ENCODE measurements at places on chromosomes 2 and 18. TPM values are rescaled to one million over a fixed set of nuclear protein-coding genes. Genes with fewer than 3 reads are reported as not detected.

Gene KCNK3
- total RNA-seq, result 0.91 TPM

Gene NYAP2
- 1.4 TPM for total RNA-seq

DNA sequence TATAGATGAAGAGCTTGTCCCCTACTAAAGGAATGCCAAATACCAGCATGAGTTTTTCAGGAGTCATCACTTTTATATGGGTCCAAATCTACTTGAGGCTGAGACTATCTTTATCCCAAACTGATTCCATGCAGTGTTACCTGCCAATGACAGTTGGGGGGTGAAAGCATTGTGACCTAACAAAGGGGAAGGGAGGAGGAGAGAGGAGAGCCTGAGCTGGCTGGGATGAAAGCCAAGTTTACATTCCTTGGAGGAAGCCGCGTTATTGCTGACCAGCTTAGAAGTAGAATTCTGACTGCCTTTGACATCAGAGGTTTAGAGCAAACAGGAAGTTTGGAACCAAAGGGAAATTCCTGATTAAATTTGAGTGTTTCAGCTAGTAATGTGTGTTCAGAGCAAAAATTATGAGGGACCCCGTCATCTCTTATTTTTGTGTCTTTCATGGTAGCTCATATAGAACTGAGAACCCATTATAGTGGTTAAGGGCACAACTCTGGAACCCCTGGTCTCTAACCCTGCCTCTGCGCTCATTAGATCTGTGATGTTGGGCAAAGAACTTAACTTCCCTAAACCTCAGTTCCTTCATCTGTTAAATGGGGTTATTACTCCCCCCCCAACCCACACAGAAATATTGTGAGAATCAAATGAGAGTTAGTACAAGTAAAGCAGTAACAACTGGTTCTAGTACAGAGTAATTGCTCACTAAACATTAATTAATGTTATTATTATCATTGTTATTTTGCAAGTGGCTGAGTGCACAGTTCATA lies 199.3 kb upstream of the EPAS1 start:
- DNase-seq, result peak; percentile 34
- H3K27ac ChIP-seq, result peak overlapping the region; percentile 48
- no peaks in the 10 kb centered on the region for H3K36me3 ChIP-seq
- peaks cover 8% of the 10 kb centered on the region for H3K4me1 ChIP-seq

GRCh38 chr18:11726556-11726955 lies 37.5 kb downstream of the GNAL start:
- DNase-seq, result no peak
- H3K4me1 ChIP-seq, result no peaks in the 10 kb centered on the region
- H3K36me3 ChIP-seq, result no peaks in the 10 kb centered on the region
- H3K27me3 ChIP-seq, result no peaks in the 10 kb centered on the region
- no peak overlapping the region for H3K4me3 ChIP-seq
- no peak overlapping the region for H3K27ac ChIP-seq

DNA sequence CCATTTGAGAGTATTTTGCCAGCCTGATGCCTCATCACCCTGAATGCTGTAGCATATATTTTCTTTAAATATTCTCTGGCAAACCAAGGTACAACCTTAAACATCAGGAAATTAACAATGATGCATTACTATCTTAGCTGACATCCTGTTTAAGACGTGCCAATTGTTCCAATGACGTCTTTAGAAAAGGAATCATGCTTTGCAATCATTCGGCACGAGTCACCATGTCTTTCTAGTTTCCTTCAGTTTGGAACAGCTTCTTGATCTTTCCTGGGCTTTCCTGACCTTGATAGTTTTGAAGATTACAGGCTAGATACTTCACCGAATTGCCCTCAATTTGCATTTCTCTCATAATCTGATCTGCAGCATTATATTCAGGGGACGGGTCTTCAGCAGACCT lies 88.2 kb upstream of the GLI2 start:
- no peaks in the 10 kb centered on the region for H3K27me3 ChIP-seq
- H3K4me1 ChIP-seq, result no peaks in the 10 kb centered on the region
- no peak overlapping the region for H3K27ac ChIP-seq

DNA sequence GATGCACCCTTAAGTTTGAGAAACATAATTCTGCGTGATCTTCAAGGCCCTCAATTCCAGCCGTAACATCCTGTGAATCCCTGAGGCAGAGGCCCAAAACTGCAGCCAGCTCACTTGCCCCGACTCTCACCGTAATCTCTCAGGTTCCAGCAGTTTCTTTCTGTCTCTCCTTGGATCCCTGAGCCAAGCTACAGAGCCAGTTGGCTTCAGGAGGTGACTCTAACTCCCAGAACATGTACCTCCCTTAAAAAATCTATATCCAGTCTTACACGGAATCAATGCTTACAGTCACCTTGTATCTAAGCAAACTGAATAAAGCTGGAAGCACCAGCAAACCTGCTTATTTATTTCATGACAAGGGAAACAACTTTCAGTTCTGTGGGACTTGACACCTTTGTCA lies 300.4 kb downstream of the SETBP1 start:
- no peak for DNase-seq
- H3K4me3 ChIP-seq, result no peak overlapping the region
- H3K27ac ChIP-seq, result no peak overlapping the region
- peaks cover 6% of the 10 kb centered on the region for H3K4me1 ChIP-seq
- H3K36me3 ChIP-seq, result no peaks in the 10 kb centered on the region
- no peaks in the 10 kb centered on the region for H3K27me3 ChIP-seq

- H3K4me3 ChIP-seq, result no peak overlapping the region
- no peak for DNase-seq
- no peak overlapping the region for H3K27ac ChIP-seq
- no peaks in the 10 kb centered on the region for H3K36me3 ChIP-seq
- H3K4me1 ChIP-seq, result peaks cover 21% of the 10 kb centered on the region
Measured at GRCh38 chr2:159131914-159132281, 154.6 kb downstream of the WDSUB1 start.

GRCh38 chr2:164877169-164877568 lies 35.5 kb upstream of the COBLL1 start:
- H3K4me1 ChIP-seq, result no peaks in the 10 kb centered on the region
- H3K36me3 ChIP-seq, result no peaks in the 10 kb centered on the region
- no peak overlapping the region for H3K4me3 ChIP-seq
- H3K27ac ChIP-seq, result no peak overlapping the region
- H3K27me3 ChIP-seq, result no peaks in the 10 kb centered on the region

DNA sequence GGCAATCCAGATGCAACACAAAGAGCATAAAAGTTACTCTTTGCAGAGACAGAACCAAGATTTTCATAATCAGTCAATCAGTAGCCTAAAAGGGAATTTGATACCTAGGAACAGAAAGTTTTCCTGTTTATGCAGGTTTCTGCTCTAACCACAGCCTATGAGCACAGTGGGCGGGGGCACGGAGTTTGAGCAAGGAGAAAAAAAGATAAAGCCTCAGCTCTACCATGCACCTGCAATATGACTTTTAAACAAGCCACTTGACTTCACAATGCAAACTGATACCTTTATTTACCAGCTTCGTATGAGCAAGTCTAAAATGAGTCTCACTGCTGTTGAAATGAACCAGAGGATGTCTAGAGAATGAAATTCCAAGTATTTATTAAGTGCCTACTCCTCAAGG lies 5.6 kb upstream of the LRATD1 start:
- H3K36me3 ChIP-seq, result no peaks in the 10 kb centered on the region
- no peak overlapping the region for H3K27ac ChIP-seq
- DNase-seq, result no peak
